ENCODE measurements at places on chromosomes 16 and 17.

DNA sequence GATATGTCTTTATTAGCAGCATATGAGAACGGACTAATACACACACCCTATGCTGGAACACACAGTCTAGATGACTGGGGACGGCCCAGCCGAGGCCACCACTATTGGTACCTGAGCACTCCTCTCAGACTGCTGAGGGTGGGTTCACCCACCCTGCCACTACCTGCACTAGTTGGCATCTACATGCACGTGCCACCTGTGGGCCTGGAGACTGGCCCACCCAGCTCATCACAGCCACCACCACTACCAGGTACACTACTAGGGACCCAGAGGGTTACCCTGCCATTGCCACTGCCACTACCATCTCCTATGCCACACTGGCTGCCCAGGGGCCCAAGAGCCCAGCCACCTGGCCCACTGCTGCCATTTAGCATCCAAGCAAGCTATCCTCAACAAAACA lies 32.5 kb downstream of the MEAK7 start:
- DNase-seq: no peak

DNA sequence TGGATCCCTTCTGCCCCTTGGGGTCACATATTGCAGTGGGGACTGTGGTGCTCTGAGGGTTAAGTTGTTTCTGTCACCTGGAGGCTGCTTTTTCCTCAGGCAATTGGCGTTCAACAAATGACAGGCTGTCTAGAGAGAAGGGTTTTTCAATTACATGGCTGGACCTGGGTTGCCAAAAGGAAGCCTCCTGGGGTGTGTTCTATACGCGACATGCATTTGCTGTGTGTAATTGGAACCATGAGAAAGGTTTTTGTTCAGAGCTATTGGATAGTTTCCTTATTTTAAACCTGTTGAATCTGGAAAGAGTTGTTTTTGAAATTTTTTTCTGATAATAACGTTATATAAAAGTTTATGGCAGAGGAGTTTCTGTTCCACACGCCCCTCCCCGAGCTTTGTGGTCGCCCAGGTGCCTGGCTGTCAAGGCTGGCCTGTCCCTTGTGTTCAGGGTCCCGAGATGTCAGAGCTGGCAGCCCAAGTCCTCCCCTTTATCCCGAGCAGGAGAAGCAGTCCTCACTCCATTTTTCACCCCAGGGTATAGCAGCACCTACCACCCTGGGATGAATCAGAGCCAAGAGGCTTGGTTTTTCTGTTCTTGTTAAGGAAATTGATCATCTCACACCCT lies 26.1 kb upstream of the ZNF750 start:
- DNase-seq: no peak

DNA sequence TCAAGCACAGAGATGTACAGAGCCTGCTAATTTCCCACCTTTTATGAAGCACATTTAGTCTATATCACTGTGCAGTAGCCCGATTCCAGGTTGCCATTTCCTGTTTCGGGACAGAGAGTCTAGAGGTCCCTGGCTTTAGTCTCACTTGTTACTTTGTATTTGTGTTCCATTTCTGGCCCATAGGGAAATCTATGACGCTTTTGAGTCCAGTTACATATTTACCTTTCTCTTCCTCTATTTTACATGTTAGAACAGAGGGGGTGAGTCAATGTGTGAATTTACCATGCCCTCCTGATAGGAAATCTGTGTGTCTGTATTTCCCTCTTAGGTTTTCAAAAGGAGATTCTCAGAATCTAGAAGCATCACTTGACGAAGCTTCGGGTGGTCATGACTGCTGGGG lies 227.1 kb upstream of the ZFHX3 start:
- no peak for DNase-seq

DNA sequence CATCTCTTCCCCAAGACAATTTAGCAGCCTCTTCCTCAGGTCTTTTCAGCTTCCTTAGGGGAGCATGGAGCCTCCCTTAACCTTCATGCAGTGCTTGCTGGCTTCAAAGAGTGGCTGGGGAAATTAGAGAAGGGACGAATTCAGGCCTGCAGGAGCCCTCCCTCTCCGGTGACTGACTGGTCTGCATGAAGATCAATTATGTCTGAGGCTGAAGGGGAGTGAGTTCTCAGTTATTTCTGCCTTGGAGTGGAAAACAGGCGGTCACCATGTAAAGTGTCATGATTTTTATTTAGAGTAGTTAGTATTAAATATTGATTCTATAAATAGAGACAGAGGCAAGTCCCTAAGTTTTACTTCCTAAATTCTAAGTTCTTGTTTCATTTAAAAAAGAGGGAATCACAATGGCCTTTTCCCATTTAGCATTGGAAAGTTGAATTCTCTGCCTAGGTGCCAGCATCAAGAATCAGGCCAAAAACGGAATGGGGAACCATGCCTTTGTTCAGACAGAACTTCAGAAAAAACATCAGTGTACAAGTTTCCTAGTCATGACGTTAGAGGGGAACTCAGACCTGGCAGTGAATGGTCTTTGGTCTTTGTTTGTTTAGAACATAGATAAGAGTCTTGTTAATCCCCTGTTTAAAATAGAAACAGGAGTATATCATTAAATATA lies 4.4 kb downstream of the GABARAPL2 start:
- no peak for DNase-seq

- no peak for DNase-seq
Observed at GRCh38 chr16:269061-269796, 6.5 kb downstream of the RGS11 start.

GRCh38 chr17:28698253-28698941 lies 13.3 kb downstream of the PROCA1 start:
- no peak for DNase-seq

DNA sequence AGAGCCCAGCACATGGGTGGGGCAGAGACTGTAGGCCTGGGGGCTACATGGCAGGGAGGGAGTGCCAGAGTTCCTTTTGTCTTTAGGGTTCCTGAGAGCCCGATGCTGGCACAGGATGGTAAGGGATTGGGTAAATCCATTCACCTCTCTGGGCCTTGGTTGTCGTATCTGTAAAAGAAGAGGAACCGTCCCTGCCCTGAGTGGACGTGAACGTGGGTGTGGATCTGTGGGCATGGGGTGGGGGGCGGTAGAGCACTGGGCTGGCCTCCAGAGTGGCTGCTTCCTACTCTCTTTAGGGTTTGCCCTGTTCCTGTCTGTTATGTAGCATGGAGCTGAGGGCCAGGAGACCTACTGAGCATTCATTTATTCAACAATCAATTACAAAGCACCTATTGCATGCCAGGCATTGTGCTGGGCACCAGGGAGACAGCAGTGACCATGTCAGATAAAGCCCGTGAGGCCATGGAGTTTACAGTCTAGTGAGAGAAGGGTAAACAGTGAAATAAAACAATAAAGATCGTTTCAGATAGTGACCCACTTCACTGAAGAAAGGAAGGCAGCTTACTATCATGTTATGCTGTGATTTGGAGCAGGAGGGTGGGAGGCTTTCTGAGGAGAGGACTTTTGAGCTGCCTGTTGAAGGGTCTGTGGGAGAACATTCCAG lies 13.1 kb upstream of the TCAP start:
- DNase-seq: no peak

- no peak for DNase-seq
Observed at GRCh38 chr16:85677383-85677967, 11.3 kb downstream of the GINS2 start.

- DNase-seq: peak; percentile 62
Observed at GRCh38 chr17:28227316-28228108, 91.5 kb upstream of the TMEM97 start.

GRCh38 chr17:60630352-60630751 lies 30.4 kb downstream of the PPM1D start:
- no peak for DNase-seq

GRCh38 chr17:18037486-18037885 lies 1.5 kb downstream of the ATPAF2 start:
- DNase-seq: no peak

DNA sequence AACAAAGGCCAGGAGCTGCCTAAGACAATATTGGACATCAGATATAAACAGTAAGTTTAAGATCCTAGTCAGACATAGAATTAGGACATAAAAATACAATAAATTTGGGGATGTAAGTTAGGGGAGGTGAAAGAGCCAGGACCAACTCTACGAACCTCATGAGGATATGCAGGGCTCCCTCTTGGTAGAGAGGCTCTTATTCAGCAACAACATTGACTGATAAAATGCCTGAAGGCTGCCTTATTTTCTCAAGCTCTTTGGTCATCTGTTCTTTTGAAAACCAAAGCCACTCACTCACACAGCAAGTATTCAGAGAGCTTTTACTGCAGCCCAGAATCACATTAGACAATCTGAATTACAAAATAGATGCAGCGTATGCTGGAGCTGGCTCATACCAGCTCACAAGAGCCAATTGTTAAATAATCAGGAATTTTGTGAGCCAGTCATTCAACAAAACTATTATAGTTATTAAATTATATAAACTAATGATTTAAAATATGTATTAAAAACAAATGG lies 108.6 kb upstream of the CLEC3A start:
- DNase-seq: no peak

- no peak for DNase-seq
Observed at GRCh38 chr17:8091033-8091687, 3.6 kb upstream of the ALOX12B start.

DNA sequence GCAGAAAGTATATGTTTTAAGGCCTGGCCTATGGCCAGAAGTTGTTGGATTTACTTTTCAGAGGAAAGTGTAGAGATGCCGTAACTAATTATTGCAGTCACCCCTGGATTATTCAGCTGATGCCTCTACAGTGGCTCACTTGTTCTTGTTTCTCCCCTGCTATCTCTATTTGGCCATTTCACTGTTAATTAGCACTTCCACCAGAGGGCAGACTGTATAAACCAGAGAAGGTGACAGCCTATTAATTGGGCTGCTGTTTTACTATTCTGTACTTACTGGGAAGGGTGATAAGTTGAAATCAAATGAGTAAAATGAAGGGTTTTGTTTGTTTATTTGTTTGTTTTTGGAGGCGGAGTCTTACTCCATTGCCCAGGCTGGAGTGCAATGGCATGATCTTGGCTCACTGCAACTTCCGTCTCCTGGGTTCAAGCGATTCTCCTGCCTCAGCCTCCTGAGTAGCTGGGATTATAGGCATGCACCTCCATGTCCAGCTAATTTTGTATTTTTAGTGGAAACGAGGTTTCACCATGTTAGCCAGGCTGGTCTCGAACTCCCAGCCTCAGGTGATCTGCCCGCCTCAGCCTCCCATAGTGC lies 66.0 kb downstream of the CDK12 start:
- no peak for DNase-seq

- peak; percentile 77 for DNase-seq
Observed at GRCh38 chr17:35432176-35433074, at the start of gene SLFN12. Gene SLFN12 (minus strand): TSS chr17:35432500. CDS start chr17:35423028, 9,472 bp downstream.

- DNase-seq: no peak
Observed at GRCh38 chr17:29257756-29258155, 11.1 kb downstream of the CRYBA1 start.

- no peak for DNase-seq
Observed at GRCh38 chr17:11682646-11683045, 84.4 kb downstream of the DNAH9 start.

GRCh38 chr16:76511203-76511602 lies 234.0 kb downstream of the CNTNAP4 start:
- DNase-seq: no peak

GRCh38 chr17:4519361-4519788 lies 20.7 kb downstream of the SPNS2 start:
- DNase-seq: no peak

DNA sequence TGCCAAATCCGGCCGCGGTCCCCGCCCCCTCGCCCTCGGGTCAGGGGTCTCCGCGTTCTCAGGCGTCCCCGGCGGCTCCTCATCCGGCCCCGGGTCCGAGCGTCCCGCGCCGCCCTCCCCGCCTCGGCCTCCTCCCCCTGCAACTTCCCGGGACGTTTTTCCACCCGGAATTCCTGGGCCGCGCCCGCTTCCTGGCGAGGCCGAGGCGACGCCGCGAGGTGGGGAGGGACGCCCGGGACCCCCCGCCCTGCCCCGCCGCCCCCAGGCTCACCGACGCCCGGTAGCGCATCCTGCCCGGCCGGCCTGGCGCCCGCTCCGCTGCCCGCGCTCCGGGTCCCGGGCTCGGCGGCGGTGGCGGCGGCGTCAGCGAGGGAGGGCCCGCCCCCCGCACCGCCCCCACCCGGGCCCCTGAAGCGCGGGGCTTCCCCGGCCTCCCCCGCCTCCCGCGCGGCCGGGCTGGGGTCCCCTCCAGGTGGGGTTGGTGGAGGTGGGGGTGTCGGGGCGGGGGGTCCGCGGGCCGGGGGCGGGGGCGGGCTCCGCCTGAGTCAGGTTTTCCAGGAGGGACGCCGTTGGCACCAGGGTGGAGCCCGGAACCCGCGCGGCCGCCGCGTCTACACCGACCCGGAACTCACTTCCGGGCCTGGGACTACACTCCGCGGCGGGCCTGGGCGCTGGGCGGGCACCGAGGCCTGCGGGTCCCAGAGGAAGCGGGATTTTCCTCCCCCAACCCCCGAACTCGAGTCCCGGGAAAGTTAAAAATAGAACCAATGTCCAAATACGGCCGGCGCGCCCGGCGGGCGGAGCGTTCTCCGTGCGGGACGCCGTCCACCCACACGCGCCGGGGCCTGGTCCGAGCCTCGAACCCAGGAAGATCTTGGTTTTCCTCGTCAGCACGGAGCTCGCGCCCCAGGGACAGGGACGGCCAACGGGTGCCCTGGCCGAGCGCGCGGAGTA lies 6.8 kb downstream of the MYO1C start:
- peak; percentile 71 for DNase-seq

DNA sequence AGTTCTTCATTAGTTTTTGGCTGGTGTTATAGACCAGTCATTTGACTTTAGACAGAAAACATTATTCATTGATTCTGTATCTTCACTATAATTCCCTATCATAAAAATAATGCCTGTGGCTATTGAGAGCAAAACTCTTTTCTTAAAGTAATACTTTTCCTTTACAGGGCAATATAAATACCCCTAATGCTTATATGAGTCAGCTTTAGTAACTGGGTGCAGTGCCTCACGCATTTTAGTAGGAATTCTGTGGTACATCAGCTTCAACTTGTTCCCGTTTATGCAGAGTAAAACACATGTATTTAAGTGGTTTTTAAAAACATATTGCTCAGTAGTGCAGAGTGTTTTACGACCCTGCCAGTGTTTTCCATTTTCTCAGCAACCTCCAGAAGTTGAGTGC lies 68.1 kb downstream of the SEC14L1 start:
- no peak for DNase-seq

- no peak for DNase-seq
Observed at GRCh38 chr16:88974080-88974915, 2.7 kb downstream of the CBFA2T3 start.
